IMR-90 (cell line): ENCODE measurements at places on chromosomes 4 and X. TPM values are rescaled to one million over a fixed set of nuclear protein-coding genes. Genes with fewer than 3 reads are reported as not detected.

GRCh38 chrX:123436512-123437136 is 252.5 kb downstream of the GRIA3 start:
- no peak for DNase-seq

DNA sequence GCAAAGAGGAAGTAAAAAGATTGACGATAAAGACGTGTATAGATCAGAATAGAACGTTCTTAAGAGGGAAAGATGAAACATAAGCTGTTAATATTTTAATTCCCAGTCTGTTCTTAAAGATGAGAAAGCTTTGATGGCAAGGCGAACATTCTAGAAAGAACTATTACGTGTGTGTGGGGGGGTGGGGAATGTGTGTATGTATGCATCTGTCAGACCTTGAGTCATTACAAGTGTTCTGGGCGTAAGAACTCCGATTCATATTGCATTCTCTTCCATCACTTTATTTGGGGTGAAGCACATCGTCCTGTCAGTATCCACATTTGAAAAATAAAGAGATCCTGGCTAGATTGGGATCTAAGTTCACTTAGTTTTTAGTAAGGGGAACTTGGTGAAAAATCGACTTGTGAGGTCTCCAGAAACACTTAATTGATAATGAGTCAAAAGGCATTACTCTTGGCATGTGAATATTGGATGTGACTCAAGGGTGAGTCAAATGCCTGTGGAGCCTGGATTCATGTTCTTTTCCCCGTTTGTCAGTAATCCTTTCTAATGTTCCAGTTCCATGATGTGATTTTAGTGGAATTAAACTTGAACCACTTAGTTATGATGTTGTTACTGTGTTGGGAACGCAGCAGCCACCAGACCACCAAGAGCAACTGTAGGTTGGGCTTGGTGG is 3.1 kb downstream of the SMS start:
- peak; percentile 92 for DNase-seq

DNA sequence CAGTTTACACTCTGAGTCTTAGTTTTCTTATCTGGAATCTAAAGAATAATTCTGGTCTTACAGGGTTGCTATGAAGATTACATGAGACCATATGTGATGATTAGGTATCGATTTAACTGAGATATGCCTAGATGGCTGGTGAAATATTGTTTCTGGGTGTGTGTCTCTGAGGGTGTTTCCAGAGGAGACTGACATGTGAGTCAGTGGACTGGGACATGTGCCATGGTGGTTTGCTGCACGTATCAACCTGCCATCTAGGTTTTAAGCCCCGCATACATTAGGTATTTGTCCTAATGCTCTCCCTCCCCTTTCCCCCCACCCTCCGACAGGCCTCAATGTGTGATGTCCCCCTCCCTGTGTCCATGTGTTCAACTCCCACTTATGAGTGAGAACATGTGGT is 186.0 kb upstream of the CXorf66 start:
- DNase-seq = no peak

- DNase-seq = no peak
These were observed 15.9 kb downstream of the NSD2 start for GRCh38 chr4:1887052-1887451.

GRCh38 chrX:9888953-9889470 is 78.1 kb upstream of the CLDN34 start:
- DNase-seq = no peak

DNA sequence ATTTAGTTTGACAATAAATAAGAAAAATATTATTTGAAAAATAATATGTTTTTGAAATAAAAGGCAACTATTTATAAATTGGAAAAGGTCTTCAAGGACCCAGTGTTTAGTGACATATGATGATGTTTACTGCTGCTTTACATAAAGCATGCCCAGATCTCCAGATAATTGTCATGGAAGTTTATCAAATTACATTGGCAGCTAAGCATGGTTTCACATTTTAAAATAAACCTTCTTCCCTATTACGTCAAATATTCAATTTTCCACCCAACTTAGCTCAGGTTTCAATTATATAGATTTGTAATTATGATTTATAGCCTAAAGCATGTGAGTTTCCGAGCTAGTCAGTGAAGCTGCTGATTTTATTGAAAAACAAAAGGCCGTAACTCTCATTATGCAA is 417.2 kb downstream of the CFAP47 start:
- no peak for DNase-seq

DNA sequence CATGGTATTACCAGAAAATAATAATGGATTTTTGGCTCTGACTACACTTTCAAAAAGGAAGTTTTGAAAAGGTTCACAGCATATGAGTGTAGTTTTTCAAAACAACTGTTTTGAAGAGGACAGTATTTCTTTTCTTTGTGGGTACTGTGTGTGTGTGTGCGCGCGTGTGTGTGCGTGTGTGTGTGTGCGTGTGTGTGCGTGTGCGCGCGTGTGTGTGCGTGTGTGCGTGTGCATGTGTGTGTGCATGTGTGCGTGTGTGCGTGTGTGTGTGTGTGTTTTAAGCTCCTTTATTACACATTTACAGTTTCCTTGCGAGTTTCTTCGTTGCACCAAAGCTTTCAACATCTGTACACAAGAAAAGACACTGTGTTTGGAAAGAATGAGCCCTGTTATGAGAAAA is 755.4 kb downstream of the SH3BGRL start:
- DNase-seq = no peak

DNA sequence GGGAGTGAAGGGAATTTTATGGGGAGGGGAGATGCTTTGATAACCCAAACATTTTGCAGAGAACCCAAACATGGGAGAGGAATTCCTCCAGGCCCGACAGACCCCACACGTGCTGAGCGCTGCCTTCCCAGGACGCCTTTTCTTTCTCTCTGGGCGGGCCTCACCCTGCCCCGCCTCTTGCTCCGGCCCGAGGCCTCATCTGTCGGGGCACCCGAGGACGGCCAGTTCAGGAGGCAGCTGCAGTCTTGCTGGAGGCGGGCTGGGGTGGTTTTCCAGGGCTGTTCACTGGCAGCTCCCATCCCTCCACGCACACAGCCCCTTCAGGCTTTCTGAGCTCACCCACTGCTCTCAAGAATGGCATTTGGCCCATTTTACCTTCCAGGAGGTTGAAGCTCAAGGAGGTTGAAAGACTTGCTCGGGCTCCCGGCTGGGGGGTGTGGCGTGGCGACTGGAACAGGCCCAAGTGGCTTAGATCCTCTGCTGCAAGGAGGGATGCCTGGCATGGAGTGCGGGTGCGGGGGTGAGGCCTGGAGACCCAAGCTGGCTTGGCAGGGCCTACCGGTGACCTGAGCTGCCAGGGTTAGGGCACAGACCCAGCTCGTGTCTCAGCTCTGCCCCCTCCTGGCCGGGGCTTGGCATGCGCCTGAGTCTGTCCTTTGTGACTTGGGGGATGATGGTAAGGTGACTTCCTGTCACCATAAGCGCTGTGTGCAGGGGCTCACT is 99.2 kb downstream of the PSAPL1 start:
- DNase-seq = peak; percentile 4

GRCh38 chrX:109347632-109348031 is 134.3 kb downstream of the GUCY2F start:
- DNase-seq = peak; percentile 17

GRCh38 chr4:157655096-157655809 is 434.7 kb downstream of the GRIA2 start:
- no peak for DNase-seq

DNA sequence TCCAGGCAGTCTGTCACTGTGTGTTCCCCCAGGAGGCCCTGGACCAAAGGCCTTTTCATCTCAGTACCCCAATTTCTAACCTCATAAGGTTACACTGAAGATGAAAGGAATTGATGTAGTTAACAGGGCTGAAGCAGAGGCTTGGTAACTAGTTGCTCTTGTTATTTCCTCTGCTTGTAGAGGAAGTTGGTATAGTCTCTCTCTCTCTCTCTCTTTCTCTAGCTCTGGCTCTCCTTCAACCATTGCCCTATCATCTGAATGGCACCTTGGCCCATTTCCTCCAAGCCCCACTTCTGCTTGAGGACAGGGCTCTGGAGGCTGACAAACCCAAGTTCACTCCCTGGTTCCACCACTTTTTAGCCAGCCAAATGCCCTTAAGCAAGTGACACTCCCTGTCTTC is 96.1 kb downstream of the MAMLD1 start:
- no peak for DNase-seq

DNA sequence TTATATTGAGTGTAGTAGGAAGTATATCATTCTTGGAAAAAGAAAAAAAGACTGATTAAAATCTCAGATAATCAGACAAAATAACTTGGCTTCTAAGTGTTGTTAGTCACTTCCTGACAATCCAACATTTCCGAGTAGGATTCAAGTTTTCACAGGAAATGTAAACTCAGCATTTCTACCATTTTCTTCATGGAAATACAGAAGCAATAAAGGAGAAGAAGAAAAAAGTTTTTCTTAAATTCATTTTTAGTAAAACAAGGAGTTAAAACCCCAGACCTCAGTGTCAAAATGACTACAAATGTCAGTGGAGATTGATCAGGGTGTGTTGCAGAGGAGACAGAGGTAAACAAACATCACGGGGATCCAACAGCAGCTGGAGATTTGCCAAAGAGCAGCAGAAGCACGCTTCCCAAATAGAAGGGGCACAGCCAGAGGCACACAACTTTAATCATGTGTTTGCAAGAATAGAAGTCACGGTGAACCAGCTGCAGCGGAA is 129.3 kb upstream of the FAM9B start:
- peak; percentile 55 for DNase-seq

GRCh38 chr4:26150948-26151347 is 169.9 kb upstream of the RBPJ start:
- DNase-seq = peak; percentile 79

DNA sequence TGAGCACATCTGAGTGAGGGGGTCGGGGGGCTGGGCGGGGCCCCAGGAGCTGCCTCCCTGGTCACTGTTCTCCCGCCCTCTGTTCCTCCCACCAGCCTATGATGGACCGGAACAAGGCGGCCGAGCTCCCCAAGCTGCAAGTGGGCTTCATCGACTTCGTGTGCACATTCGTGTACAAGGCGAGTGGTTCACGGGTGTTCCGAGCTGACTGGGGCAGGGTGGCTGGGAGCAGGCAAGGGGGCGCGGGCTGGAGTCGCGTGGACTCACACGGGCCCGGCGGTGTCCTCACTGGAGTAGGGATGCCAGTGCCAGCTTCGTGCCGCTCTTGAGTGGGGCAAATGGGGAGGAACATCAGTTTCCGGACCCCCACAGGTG is 7.7 kb downstream of the ATP5ME start:
- no peak for DNase-seq

DNA sequence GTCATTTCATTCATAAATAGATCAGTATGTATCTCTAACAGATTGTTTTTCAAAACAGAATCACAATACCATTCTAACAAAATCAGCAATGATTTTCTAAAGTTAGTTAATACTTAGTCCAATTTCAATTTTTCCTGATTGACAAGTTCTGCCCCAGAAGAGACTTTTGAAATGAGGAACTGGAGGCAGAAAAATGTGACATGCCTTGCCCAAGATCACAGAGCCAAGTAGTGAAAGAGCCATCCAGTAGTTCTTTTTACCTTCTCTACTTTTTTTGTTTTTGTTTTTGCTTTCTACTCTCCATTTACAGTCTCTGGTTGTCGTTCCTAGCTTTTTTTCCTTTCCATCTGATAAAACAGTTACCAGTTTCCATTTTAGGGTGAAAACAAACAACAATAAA is 129.3 kb upstream of the TMEM164 start:
- no peak for DNase-seq

GRCh38 chr4:153232768-153233167 is 28.5 kb downstream of the TRIM2 start:
- no peak for DNase-seq

- DNase-seq = peak; percentile 69
These were observed 34.3 kb downstream of the NLGN3 start for GRCh38 chrX:71178908-71179307.

- no peak for DNase-seq
These were observed 105.8 kb upstream of the MSX1 start for GRCh38 chr4:4753643-4754042.

GRCh38 chr4:60359746-60360367 is 840.3 kb upstream of the ADGRL3 start:
- no peak for DNase-seq

GRCh38 chrX:80602036-80602860 is 182.0 kb downstream of the TENT5D start:
- no peak for DNase-seq

- no peak for DNase-seq
These were observed 219.0 kb upstream of the DKK2 start for GRCh38 chr4:107255114-107255513.

DNA sequence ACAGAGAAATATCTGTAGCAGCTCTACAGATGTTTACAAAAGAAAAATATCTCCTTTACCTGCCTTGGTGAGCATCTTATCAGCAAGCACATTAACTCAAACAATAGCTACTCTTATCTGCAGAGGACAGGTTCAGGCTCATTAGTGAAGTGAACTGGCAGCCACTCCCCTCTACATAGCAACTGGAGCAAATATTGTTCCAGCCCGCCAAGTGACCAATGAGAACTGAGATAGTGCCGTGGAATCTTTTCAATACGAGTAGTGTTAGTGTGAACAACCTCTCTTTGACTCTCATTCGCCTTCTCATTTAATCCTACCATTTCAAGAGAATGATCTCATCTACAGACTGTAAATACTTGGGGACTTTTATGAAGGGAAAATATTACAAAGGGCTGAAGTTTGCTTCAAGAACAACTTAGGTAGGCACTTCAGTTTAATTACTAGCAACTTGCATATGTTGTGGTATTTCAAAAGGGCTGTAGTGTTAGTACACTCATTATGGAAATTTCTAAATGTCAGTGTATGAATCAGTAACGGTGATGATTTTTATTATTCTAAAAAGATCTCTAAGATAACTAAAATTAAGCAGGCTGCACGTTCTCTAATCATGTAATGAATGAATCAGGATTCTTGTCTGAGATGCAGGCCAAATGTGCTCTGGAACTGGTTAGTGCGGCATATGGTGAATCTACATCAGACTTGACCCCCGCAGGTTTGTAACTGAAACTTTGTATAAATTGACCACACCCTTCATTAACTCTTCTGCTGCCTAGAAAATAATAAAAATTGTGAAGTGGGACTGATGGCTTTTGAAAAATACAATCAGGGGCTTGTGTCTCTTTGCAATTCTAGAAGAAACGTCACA is 72.4 kb downstream of the PALLD start:
- no peak for DNase-seq

- DNase-seq = no peak
These were observed 51.2 kb downstream of the CXorf49B start for GRCh38 chrX:71814123-71814912.

DNA sequence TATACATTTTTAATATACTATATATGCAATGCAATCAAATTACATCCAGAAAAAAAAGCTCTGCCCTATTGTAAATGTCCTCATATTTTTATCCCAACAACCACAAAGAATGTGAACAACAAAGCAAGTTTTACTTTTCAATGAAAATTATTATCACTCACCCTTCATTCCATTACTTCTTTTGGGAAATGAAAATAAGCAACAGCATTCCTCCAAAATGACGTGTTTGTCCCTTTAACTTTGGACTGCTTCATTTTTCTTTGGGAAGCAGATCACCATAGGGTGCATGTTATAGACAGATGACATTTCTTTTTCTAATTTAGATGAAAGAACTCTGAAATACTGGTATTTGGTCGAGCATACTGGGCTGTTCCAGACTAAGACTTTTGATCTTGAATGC is 667.1 kb upstream of the BOD1L1 start:
- peak; percentile 23 for DNase-seq

Gene ARR3
- total RNA-seq = not detected in 2 replicates

Gene TLR8
- total RNA-seq = not detected in 2 replicates

Gene PGRMC1
- total RNA-seq = 75.3 and 124 TPM in 2 replicates

Gene SAGE1
- not detected in 2 replicates for total RNA-seq

Gene LRCH2
- total RNA-seq = 4.3 and 8.1 TPM in 2 replicates

Gene ATP8A1
- total RNA-seq = 0.36 and 0.83 TPM in 2 replicates
